ENCODE measurements at places on chromosomes 11 and 22. TPM values are rescaled to one million over a fixed set of nuclear protein-coding genes. Genes with fewer than 3 reads are reported as not detected.
A peak's percentile ranks its signal among the peaks of the same experiment; 100 is the strongest.

DDT gene
- total RNA-seq = 122 TPM

CSRP3 gene
- total RNA-seq = 1,289 TPM

OPCML gene
- not detected for total RNA-seq

GAL gene
- 0.31 TPM for total RNA-seq

DNA sequence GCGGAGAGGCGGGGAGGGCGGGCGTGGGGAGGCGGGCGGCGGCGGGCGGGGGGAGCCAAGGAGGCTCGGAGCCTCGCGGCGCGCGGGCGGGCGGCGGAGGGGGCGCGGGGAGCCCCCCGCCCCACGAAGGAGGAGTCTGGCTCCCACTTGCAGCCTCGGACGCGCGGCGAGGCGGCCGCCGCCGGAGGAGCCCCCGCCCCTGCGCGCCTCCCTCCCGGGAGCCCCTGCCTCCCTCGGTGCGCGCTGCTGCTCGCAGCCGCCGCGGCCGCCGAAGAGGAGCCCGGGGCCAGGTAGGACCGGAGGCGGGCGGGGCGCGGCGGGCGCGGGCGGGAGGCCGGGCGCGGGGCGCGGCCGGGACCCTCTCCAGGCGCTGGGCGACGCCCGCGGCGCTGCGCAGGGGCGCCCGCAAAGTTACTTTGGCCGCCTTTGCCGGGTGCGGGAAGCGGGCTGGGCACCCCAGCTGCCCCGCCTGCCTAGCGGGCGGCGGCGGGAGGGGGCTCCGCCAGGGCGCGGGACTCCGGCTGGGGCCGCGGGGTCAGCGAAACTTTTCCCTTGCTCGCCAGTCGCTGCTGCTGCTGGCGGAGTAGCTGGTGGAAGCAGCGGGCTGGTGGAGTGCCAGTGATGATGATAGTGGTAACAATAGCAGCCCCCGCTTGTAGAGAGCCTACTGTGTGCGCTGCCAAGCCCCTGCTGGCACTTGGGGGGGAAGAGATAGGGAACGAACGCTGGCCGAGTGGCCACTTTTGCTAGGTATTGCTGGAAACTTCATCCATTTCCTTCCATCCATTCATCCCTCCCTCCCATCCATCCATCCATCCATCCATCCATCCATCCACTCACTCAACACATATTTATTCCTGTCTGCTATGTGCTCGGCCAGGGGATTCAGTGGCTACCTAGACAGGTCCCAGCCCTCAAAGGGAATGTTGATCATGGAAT, at the start of gene MPPED1:
Gene MPPED1, plus strand, starts transcription at position 146 of the 939 bp plus-strand sequence. CDS start 12,972 bp downstream, outside the sequence.
- no peak for DNase-seq

DNA sequence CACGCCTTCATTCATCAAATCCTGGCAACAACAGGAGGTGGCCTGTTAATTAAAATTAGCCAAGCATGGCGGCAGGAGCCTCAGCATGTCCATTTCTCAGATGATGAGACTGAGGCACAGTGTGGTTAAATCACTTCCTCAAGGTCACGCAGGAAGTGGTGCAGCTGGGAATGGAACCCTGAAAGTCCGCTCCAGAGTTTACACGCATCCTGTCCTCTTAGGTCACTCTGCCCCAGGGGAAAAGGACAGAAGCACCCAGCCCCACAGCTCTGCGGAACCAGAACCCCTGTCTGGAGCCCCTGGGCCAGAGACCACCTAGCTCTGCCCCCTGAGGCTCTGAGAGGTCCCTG, 19.6 kb downstream of the RPL3 start:
- DNase-seq = no peak

DNA sequence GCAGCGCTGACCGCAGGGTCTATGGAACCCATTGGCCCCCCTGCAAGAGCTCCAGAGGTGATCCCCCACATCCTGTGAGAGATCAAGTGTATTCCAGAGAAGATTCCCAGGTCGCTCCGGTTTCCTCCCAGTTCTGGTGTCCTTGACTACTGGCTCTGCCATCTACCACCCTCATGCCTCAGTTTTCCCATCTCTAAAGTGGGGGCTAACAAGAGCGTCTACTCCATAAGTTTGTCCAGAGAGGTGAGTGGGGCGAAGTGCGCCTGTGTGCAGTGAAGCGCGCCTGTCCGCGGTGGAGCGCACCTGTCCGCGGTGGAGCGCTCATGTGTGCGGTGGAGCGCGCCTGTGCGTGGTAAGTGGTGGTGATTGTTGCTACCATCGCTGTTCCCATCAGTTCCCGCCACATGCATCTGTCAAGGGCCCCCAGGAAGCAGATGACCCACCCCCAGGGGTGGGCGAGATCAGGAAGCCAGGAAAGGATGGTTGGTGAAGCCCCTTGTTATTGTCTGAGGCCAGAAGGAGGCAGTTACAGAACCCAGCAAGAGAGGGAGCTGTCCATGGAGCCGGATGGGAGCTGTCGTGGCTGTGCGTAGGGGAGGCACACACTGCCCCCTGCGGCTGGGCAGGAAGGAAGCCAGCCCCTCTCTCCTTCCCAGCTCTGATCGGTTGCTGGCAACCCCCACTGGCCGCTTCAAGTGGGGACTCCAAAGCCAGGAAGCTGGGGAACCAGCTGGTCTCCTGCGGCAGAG, 73.2 kb upstream of the FGF3 start:
- DNase-seq = peak; percentile 7
